AG08395 (cell line): ENCODE measurements at places on chromosomes 11 and 22.
A peak's percentile ranks its signal among the peaks of the same experiment; 100 is the strongest.

GRCh38 chr11:91394727-91395414 is 829.7 kb upstream of the FAT3 start:
- DNase-seq, result no peak

DNA sequence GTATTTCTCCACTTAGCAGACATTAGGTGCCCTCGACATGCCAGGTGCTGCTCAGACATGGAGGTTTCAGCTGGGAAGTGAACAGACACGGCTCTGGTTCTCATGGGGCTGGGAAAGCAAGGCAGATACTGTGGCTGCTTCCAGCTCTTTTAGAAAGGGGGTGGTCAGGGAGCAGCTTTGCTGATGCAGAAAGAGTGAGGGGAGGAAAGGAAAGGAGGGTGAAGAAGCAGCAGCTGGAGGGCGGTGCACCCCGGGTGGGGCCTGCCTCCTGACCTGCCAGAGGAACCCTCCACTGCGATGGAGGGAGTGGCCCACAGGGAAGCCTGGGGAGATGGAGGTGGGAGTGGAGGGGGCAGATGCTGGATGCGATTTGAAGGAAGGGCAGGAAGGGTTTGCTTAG is 76.8 kb downstream of the MORC2 start:
- DNase-seq, result no peak

- DNase-seq, result no peak
Observed at GRCh38 chr11:2549080-2549479, 104.3 kb downstream of the KCNQ1 start.

GRCh38 chr11:26704249-26704648 is 17.6 kb downstream of the SLC5A12 start:
- DNase-seq, result no peak

DNA sequence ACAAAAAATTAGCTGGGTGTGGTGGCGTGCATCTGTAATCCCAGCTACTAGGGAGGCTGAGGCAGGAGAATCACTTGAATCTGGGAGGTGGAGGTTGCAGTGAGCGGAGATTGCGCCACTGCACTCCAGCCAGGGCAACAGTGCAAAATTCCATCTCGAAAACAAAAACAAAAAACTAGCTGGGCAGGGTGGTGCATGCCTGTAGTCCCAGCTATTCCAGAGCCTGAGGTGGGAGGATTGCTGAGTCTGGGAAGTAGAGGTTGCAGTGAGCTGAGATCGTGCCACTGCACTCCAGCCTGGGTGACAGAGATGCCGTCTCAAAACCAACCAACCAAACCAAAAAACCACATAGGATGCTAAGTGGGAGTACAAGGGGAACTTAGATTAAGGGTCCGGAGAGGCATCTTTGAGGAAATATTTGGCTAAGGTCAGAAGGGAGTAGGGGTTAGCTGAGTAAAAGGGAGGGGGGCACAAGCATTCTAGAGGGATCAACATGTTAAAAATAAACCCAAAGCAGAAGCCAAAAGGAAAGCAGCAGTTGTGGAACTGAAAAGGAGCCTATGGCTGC is 10.2 kb downstream of the PHF5A start:
- no peak for DNase-seq

DNA sequence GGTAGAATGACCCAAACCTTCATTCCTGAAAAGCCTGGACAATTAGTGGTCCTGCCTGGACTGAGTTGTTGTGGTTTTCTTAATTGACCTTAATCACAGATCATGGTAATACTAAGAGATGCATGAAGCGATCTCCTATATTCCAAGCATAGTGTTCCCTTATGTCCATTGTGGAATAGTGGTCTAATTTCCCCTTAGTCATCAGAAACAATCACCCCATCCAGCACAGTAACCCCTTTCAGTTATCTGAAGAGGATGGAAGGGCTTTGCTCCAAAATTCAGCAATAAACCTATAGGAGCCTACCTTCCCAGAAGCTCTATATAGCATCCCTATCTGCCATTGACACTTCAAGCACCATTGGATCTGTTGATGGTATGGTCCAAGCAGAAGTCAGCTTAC is 6.8 kb upstream of the MS4A5 start:
- DNase-seq, result no peak

GRCh38 chr11:115459563-115459962 is 44.7 kb downstream of the CADM1 start:
- peak; percentile 5 for DNase-seq

DNA sequence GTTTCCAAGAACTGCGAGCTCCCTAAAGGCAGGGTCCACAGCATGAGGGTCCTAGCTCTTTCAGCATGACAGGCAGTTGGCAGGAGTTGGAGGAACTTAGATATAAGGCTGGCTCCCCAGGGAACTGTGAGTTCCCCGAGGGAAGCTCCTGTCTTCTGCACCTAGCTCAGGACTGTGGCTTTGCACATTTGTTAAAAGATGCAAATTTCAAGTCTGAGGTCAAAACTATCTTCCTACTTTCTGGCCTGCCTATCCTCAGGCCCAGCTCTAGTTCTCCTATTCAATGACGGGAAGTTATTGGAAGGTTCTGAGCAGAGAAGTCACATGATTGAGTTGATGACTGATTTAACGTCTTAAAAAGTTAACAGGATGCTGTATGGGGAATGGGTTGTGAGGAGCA is 11.7 kb upstream of the UCP3 start:
- DNase-seq, result no peak

DNA sequence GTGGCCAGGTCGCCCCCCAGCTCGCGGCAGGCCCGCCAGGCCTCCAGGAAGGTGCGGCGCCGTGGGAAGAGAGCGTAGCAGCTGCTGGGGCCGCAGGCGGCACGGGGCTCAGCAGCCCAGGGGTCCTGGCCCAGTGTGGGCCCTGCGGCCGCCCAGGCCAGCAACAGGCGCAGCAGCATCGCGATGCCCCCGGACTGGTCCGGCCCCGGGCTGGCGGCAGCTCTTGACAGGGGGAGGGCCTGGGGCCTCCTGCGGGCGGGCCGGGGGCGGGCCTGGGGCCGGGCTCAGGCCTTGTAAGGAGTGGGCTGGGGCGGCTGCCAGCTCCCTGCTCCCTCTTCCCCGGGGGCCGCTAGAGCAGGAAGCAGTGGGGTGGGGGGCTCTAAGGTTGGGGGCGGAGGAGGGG is at the start of gene CD248:
CD248 (minus strand) TSS at position 196 of the 403 bp plus-strand sequence; CDS start at position 179, 17 bp downstream.
- peak; percentile 72 for DNase-seq

- DNase-seq, result no peak
Observed at GRCh38 chr11:36390963-36391471, 94.9 kb downstream of the PRR5L start.
